Endothelial cell of umbilical vein (primary cell): ENCODE measurements at places on chromosomes 13 and 19. TPM values are rescaled to one million over a fixed set of nuclear protein-coding genes. Genes with fewer than 3 reads are reported as not detected.

GRCh38 chr19:57288373-57288772, 8.1 kb downstream of the ZNF460 start:
- no peak for DNase-seq

DNA sequence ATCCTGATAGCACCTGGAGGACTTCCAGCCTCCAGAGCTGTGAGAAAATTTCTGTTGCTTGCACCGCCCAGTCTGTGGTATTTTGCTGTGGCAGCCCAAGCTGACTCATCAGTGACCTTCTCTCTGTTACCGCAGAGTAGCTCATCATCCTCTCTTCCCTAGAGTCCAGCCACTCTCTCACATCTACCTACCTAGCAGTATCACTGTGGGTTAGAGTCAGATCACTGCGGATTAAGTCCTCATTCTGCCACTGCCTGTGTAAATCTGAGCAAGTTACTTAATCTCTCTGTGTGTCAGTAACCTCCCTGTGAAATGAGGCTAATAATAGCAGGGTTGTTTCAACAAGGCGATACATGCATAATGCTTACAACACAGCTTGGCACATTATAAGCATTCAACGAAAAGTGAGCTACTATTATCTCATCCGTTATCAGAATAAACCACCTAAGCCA, 40.3 kb upstream of the USPL1 start:
- no peak for DNase-seq

- DNase-seq = no peak
These were observed 37.2 kb downstream of the COL4A2 start for GRCh38 chr13:110344320-110344719.

The SNRPA gene
- 84.6 and 109 TPM in 2 replicates for polyA plus RNA-seq

The CLEC4G gene
- not detected in 2 replicates for polyA plus RNA-seq

- no peak for DNase-seq
These were observed 332.1 kb downstream of the SHISA2 start for GRCh38 chr13:25719666-25720065.

The FRY gene
- polyA plus RNA-seq = 40.0 and 57.3 TPM in 2 replicates

The RGL3 gene
- 0.23 and 0.56 TPM in 2 replicates for polyA plus RNA-seq

GRCh38 chr13:28282451-28282850, 144.1 kb downstream of the PAN3 start:
- DNase-seq = no peak

- no peak for DNase-seq
These were observed 151.7 kb downstream of the DLEU7 start for GRCh38 chr13:50691681-50692263.

GRCh38 chr19:49502866-49503581, 6.8 kb downstream of the RPS11 start:
- peak; percentile 83 for DNase-seq

DNA sequence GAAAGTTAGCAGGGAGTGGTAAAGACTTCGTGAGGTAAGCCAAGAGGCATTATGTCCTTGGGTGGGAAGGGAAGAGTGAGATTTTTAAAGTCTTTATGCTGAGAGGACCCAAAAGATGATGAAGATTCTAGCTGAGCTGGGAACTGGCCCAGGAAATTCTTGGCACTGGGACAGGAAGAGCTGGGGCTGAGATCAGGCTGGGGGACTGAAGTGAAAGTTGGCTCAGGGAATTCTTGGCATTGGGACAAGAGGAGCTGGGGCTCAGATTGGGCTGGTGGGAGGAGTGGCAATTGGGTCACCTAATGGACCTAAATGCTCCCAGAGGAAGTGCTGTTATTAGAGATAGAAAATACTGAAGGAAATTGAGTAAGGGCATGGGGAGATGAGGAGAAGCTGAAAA, 8.8 kb downstream of the SCEL start:
- peak; percentile 71 for DNase-seq

The ADAMTSL5 gene
- polyA plus RNA-seq = 0.07 TPM in 1 of 2 replicates, not detected in the other

The GIPR gene
- polyA plus RNA-seq = not detected in 2 replicates

DNA sequence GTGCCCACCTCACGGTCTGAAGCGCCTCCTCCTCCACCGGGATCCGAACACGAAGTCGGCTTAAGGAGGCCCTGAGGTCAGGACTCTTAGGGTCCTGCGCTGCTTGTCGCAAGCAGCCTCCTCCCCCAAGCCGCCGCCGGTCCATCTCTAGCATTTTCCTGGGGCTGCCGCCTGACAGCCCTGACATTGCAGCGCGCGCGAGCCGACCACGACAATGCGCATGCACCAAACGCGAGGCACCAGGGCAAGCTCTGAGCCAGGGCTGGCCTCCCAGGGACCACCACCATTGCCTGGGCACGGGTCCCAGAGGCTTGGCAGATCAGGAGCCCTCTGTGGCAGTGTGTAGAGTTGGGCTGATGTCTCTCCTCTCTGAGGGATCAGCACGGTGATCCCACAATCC, 63.8 kb upstream of the ZNF420 start:
- DNase-seq = no peak

GRCh38 chr13:52810011-52810410, 38.4 kb downstream of the PCDH8 start:
- DNase-seq = no peak

DNA sequence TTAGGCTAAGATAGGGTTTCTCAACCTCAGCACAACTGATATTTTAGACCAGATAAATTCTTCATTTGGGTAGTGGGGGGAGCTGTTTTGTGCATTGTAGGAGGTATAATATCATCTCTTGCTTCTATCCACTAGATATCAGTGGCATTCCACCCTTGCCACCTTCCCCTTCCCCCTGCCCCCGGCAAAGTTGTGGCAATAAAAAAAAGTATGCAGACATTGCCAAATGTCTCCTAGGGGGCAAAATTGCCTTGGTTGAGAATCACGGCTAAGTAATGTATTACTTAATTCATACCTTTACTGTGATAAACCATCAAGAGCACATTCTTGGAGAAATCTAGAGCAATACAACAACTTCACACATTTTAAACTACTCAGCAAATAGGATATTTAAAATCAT, 51.4 kb downstream of the UBL3 start:
- no peak for DNase-seq

The NLRP7 gene
- polyA plus RNA-seq = not detected in 2 replicates

The ACTMAP gene
- polyA plus RNA-seq = 5.2 and 5.3 TPM in 2 replicates

The WTIP gene
- 18.0 and 22.4 TPM in 2 replicates for polyA plus RNA-seq

- DNase-seq = no peak
These were observed 196.8 kb downstream of the POSTN start for GRCh38 chr13:37401721-37402120.

DNA sequence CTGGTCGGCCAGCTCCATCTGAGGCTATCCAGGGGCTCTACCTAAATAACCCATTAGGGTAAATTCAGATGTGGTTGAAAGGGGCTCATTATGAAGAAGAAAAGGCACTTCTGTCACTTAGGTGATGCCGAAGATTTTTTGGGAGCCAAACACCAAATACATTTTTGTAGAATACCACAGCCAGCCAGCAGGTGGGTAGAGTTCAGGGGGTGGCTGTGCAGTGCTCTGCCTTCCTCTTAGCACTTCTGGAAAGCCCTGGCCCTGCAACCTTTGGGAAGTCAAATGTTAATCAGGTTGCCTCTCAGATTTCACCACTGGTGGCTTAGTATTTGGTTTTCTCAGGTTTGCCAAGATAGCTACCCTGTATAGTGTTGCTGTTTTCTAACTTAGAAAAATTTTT, 18.5 kb upstream of the GPR18 start:
- no peak for DNase-seq

DNA sequence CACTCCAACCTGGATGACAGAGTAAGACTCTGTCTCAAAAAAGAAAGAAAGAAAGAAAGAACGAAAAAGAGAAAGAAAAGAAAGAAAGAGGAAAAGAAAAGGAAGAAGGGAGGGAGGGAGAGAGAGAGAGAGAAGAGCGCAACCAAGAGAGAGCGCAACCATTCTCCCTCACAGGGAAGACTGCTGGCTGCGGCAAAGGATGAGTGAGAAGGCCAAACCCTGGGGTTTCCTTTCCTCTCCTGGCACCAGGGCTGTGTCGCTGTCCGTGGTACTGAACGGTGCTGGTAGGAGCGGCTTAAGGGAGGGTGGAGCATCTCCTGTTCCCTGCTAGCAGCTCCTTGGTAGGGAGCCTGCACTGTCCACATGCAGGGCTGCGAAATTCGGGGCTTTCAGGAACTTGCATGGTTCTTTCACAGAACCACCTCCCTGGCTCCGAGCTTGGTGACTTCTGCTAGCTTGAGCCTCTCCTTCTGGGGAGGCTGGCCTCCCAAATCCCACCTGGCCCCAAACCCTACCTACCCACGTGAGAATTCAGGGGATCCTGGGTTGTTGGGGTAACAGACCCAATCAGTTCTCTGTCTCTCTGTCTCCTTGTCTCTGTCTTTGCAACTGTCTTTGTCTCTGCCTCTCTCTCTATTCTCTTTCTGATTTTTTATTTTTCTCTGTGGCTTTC, 51.1 kb upstream of the ZNRF4 start:
- DNase-seq = peak; percentile 60

- DNase-seq = peak; percentile 90
These were observed 14.7 kb downstream of the C13orf46 start for GRCh38 chr13:113959198-113959597.

- peak; percentile 38 for DNase-seq
These were observed 22.8 kb upstream of the CD70 start for GRCh38 chr19:6613711-6614110.

The KLK3 gene
- polyA plus RNA-seq = not detected in 2 replicates

The LAIR1 gene
- not detected in 2 replicates for polyA plus RNA-seq

The BST2 gene
- 145 and 146 TPM in 2 replicates for polyA plus RNA-seq

DNA sequence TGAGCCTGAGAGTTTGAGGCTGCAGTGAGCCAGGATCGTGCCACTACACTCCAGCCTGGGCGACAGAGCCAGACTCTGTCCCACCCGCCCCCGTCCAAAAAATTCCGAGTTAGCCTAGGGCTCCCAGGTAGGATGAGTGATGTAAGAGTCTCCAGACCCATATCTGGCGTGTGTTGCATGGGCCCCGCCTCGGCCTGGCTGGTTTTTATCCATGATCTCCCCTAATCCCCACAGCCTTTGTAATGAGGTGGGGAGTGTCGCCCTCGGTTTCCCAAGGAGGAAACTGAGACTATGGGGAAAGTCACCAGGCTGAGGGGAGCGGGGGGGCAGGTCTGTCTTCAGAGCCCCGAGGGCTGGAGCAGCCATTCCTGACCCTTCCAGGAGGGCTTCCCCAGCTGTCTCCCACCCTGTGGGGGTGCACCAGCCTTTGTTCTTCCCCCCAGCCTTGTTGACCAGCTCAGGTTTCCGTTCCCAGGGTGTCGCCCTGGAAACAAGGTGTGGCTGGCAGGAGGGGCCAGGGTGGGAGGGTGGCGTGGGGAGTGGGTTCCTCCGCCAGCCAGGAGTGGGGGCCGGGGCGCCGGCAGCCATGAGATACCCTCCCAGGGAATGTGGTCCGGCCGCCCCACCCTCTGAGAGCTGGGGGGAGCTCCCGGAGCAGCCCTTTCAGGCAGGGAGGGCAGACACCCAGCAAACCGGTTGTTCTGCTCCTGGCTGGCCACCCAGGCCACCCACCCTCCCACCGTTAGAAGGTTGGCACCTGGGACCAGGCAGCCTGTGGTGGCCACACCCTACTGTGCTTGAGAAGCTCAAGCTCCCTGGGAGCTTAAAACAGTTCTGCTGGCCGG, 11.5 kb downstream of the MYH14 start:
- DNase-seq = no peak

The ZNF85 gene
- polyA plus RNA-seq = 2.2 and 3.4 TPM in 2 replicates

DNA sequence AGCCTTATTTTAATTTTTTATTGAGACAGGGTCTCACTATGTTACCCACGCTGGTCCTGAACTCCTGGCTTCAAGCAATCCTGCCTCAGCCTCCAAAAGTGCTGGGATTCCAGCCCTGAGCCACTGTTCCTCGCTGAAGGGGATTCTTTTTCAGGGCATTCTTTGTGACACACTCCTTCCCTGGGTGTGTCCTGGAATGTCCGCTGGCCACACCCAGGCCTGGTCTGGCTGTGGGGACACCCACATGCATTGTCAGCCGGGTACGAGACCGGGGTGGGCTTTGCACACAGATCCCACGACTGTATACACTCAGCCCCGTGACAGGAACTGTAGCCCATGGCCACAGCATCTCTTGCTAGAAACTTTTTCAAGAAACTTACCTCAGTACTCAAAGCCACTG, 34.4 kb upstream of the GATAD2A start:
- DNase-seq = no peak

GRCh38 chr13:78309497-78310180, 293.7 kb downstream of the POU4F1 start:
- DNase-seq = no peak

The DOHH gene
- 8.0 and 8.7 TPM in 2 replicates for polyA plus RNA-seq

The TFPT gene
- 28.3 and 29.3 TPM in 2 replicates for polyA plus RNA-seq

- DNase-seq = no peak
These were observed 76.5 kb upstream of the TEX29 start for GRCh38 chr13:111243981-111244380.

DNA sequence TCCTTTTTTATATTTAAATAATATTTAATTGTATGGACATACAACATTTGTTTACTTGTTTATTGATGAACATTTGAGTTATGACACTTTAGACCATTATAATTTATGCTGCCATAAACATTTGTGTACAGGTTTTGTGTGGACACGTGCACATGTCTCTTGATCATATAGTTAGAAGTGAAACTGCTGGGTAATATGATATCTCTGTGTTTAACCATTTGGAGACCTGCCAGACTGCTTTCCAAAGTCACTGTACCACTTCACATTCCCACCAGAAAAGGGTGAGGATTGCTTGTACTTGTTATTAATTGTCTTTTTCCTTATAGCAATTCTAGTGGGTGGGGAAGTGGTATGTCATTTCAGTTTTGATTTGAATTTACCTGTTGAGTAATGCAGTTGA, 145.6 kb upstream of the KLHL1 start:
- DNase-seq = no peak

DNA sequence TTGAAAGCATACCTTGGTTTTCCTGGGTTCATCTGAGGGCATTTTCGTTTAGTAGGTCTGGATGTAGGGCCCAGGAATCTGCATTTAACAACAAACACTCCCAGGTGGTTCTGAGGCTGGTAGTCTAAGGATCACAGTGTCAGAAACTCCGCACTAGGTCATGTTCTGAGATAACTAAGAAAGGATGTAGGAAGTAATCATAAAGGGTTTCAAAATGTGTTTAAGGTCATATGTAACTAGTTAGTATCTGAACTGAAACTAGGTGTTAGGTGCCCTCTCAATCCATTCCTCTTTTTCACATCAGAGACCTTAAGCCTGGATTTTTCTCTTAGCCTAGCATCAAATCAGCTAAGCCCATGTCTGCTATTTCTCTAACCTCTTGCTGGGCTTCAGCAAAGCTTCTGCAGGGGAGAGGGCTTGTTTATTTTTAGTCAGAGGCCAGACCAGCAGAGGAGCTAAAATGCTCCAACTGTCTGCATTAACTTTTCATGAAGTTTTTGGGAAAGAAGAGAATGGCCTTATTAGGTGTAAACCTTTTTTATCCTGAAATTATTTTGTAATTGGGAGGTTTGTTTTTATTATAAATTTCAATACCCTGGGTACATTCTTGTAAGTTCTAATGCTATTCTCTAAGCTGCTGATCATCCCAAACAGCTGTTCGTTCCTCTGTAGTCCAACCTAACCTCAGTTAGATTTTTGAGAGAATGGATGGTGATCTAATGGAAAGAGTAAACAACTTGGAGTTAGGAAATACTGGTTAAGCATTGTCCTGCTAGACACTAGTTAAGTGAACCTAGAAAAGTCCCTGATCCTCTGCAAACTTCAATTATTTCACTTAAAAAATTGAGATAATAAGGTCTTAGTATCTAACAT, 262.8 kb upstream of the RFC3 start:
- peak; percentile 31 for DNase-seq

- no peak for DNase-seq
These were observed 225.4 kb downstream of the PCCA start for GRCh38 chr13:100314132-100314910.
